ENCODE measurements at places on chromosomes 7 and 10.
A peak's percentile ranks its signal among the peaks of the same experiment; 100 is the strongest.

- no peak for DNase-seq
Observed at GRCh38 chr7:115070311-115070710, 148.4 kb downstream of the MDFIC start.

DNA sequence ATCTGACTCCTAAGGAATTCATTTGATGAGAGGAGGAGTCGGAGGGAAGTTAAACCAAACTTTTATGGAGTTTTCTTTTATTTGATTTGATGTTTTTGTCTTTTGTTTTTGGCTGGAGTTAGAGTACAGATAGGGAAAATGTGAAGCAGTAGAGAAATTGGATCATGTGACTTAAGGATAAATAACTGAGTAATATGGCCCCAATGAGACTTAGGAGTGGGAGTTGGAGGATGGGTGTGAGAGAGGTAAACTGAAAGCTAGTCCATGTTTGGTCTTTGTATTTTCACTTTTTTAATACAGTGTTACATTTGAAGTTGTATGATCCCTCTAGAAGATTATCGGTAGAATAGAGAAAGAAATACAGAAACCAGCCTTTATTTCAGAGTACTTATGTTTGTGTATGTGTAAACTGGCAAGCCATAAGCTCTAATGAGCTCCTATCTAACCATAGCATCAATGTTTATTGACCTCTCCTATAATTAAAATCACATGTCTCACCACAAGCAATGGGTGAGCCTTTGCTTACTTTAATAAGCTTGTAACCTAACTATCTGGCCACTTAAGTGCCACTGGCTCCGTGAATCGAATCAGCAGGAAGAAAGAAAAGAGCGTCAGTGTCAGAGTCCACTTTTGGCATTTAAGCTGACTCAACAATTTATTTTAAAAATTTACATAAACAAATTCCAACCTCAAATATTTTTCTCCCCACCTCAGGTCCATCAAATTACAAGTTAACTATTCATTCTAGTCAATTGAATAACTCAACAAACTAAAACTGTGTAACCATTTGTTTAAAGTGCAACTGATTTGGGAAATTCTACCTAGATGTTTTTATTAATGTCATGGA, 113.8 kb downstream of the EPDR1 start:
- no peak for DNase-seq

- DNase-seq = no peak
Observed at GRCh38 chr7:133339772-133340171, 86.9 kb downstream of the EXOC4 start.

DNA sequence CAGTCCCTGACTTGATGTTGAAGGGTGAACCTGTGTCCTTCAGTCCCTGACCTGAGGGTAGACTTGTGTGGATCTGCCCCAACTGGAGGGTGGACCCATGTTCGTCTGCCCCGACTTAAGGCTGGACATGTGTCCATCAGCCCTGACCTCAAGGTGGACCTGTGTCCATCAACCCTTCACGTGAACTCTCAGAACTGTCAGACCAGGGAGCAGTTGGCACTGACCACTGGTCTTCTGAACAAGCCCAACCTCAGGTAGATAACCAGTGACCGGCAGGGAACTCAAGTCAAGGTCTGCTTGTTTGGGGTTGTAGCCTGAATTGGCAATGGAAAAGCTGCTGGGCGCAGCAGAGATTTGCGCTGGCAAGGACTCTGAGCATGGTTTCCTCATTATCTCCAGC, 96.5 kb downstream of the ADCY1 start:
- no peak for DNase-seq

- DNase-seq = peak; percentile 43
Observed at GRCh38 chr7:99029466-99030435, 114.2 kb downstream of the SMURF1 start.

Data from fibroblast of the aortic adventitia (primary cell).